Activated CD8-positive, alpha-beta T cell treated with anti-CD3 and anti-CD28 coated beads for 36 hours (primary cell): ENCODE measurements at places on chromosomes 4 and X. TPM values are rescaled to one million over a fixed set of nuclear protein-coding genes. Genes with fewer than 3 reads are reported as not detected.

GRCh38 chr4:113908829-113909228, 70.6 kb downstream of the ARSJ start:
- DNase-seq = no peak

DNA sequence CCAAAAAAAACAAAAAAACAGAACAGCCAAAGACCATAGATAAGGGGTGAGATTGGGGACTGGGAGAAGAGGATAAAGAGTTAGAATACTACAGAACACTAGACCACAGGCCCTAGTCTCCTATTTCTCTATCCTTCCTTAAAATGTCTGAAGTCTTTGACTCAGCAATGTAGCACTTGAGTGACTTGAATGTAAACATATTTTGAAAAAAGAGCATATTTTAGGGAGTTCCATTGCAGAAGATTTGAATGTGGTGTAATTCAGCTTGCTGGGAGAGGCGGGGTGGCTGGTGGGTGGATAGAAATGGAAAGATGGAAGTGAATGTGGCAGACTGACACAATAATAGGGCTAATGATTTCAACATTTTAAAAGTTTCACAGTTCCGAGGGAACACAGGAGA, 144.9 kb downstream of the CHIC2 start:
- DNase-seq = no peak

- DNase-seq = no peak
These were observed 9.2 kb upstream of the SLC25A43 start for GRCh38 chrX:119389871-119390501.

DNA sequence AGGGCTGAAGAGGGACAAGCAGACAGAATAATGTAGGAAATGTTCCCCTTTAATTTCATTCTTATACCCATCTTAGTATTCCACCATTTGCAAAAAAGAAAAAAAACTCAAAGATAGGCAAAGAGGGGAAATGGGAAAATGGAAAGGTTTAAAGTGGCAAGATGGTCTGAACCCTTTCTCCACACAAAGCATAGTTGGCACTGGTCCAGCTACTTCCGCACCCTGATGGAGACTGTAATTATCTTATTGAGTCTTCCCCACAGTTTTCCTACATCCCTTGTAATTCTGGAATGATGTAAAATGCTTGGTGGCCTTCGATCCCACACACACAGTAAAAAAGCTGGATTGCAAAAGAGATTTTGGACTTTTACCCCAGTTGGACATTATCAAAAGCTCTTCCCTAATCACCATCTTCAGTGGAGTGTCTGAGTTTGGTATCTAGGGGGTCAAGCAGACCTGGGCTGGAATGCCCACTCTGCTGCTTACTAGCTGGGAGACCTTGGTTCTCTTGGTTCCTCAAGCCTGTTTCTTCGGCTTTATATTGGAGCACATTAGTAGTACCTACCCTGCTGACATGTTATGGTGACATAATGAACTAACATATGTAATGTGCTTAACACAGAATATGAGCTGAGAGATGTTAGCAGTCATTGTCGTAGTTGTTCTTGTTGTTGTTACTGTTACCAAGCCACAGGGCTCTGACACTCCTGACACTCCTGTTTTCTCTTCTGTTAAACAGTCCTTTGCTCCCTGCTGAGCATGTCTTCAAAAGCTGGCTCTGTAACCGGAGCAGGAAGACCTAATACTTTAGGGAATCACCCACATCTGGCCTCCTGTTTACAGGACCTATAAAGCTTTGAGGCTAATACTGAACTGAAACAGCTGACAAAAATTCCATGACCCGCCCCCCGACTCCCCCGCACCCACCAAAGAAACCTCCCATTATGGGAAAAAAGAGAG, 4.7 kb downstream of the SRPX2 start:
- DNase-seq = no peak

GRCh38 chr4:89101256-89102161, 9.8 kb upstream of the TIGD2 start:
- no peak for DNase-seq

DNA sequence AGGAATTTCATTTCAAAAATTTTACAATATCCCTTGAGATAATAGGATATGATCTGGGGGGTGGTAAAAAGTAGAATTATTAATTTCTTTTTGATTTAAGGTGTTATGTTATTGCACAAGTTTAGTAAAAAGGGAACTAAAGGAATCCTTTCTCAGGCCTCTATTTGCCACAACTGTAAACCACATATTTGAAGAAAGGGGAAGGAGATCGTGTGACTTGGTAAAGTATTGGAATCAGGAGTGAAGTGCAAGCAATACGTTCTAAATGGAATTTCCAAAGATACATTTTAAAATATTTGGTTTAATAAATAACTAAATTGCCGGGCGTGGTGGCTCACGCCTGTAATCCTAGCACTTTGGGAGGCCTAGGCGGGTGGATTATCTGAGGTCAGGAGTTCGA, 35.3 kb upstream of the SCRG1 start:
- no peak for DNase-seq

DNA sequence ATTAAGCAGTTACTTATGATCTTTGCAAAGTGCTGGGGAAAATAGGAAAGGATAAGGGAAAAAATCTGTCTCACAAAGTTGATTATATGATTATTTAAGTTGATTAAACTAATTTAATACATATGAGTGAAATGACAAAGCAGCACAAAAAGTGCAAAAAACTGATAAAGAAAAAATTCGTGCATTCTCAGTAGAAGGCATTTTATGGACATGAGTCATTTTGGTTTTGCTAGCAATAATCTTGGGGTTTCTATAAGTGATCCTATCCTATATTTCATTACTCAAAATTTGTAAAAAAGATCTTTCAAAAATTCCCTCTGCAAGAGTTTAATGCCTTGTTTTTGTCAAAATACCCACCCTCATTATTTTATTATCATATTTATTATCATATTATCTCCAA, 224.2 kb upstream of the ANXA10 start:
- DNase-seq = no peak

GRCh38 chr4:91997045-91997444, 306.7 kb upstream of the GRID2 start:
- DNase-seq = no peak

DNA sequence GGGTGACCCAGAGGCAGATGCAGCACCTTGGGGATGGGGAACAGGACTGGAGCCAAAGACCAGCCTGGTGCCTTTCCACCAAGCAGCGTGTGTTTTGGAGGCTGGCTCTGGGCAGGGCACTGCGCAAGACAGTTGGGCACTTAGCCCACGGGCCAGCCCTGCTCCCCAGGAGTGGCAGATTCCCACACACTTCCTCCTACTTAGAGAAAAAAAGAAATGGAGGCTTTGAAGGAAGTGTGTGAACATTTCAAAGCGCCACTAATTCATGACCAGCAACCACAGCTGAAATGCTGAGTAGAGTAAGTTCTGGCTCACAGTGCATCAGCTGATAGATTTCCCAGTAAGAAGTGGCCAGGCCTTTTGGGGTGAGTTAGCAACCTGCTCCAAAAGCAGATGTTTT, 54.9 kb upstream of the LGI2 start:
- no peak for DNase-seq

GRCh38 chrX:21745756-21746155, 12.2 kb downstream of the SMPX start:
- DNase-seq = peak; percentile 64

DNA sequence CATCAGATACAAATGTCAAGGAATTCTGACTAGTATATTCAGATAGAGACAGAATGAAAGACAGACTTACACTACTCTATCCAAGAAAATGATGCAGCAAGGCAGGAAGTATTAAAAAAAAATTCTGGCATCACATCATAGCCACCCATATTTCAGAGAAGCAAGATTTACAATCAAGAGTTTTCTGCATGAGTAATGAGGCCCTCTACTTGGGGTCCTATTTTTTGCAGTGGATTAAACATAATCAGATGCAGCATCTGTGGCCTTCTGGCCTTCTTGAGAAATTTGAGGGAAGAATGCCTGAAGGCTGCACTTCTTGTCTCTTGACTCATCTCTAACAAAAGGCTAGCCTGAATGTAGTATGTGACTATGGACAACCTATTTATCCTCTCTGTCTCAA, 48.2 kb upstream of the SLIT2 start:
- DNase-seq = no peak

DNA sequence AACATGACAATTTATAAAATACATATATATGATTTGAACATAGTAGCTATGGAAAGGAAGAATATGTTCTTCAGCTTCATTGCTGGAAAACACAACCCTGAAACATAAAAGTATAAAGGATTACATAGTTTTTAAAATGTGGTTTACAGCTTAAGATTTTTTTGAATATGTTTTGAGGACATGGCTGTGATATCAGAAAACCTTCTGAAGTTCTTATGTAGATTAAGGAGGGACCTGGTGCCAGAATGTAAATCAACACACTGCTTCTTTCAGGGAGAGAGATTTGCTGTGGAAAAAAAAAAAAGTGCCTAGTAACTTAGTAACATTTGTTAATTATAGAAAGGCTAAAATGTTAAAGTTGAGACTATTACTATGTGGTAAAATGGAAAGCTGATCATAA, 1261.8 kb downstream of the ADGRL3 start:
- DNase-seq = no peak

GRCh38 chr4:150591406-150591805, 9.5 kb downstream of the MAB21L2 start:
- DNase-seq = no peak

DNA sequence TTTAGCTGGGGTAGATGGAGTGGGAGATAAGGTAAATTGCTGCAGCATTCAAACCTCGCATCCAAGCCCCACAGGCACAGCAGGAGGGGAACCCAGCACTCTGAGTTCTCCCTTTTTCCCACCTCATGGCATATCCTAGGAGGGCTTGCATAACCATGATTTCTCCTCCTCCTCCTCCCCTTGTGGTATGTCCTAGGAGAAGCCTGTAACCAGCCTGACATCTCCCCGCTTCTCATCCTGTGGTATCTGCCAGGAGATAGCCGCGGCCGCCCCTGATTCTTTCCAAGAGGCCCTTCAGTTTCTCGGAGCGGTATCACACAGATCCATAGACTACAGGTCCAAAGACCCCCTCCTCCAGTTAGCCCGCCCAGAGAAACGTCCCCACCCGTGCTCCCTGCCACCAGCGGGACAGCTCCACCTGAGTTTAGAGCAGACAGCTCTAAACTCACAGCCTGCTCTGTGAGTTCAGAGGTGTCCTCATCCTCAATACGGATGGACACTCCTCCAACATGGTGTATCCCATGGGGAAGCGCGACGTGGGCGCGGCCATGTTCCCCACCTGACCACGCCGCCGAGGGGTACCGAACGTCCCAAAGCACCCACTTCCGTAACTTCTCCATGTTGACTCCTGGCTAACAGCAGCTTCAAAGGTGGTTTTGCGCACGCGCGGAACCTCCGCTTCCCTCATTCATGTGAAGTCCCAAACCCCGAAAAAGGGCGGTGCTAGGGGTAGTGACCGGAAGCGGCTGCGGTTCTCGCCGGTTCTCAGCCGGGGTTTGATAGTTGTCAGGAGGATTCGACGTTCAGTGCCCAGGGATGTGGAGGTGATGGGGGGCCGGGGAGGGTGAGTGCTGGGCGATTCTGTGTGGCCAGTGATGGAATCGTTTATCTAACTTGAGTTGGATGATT, at the start of gene ZNF81:
Gene ZNF81 (plus strand): TSS at position 739 of the 909 bp plus-strand sequence. CDS start 9,366 bp downstream, outside the sequence.
- peak; percentile 95 for DNase-seq

GRCh38 chr4:140256941-140257340, 103.0 kb upstream of the MAML3 start:
- no peak for DNase-seq

- DNase-seq = no peak
These were observed 248.9 kb downstream of the TLL1 start for GRCh38 chr4:166121897-166122296.

GRCh38 chr4:11587797-11588196, 159.1 kb upstream of the HS3ST1 start:
- no peak for DNase-seq

GRCh38 chr4:102168580-102168979, 176.7 kb downstream of the SLC39A8 start:
- no peak for DNase-seq

GRCh38 chr4:147638942-147639341, 21.7 kb downstream of the TMEM184C start:
- DNase-seq = no peak

Gene DUSP21
- total RNA-seq = not detected

Gene TREX2
- 0.78 TPM for total RNA-seq

Gene MGAT4D
- total RNA-seq = not detected

Gene NSUN7
- 0.22 TPM for total RNA-seq

Gene STPG2
- total RNA-seq = 0.18 TPM

Gene MAGEB1
- not detected for total RNA-seq

Gene NDST3
- not detected for total RNA-seq

Gene SNX12
- total RNA-seq = 34.6 TPM

Gene SSX3
- total RNA-seq = not detected

Gene IQCM
- not detected for total RNA-seq

Gene PDGFC
- not detected for total RNA-seq
